Left cardiac atrium (tissue), 4 donors: ENCODE measurements at places on chromosomes 16 and 17. TPM values are rescaled to one million over a fixed set of nuclear protein-coding genes. Genes with fewer than 3 reads are reported as not detected.
A peak's percentile ranks its signal among the peaks of the same experiment; 100 is the strongest.

- no peak for DNase-seq
These were observed 1.8 kb downstream of the KIF1C start for GRCh38 chr17:4999430-5000093.

- DNase-seq = no peak
These were observed 274.3 kb upstream of the XYLT1 start for GRCh38 chr16:17744921-17745572.

GRCh38 chr17:36183001-36183971 lies 6.8 kb upstream of the TBC1D3B start:
- DNase-seq = peak; percentile 79

GRCh38 chr16:31713945-31714902 lies 159.4 kb upstream of the ZNF267 start:
- no peak for DNase-seq

GRCh38 chr16:87451563-87452210 lies 41.1 kb downstream of the ZCCHC14 start:
- DNase-seq = no peak

DNA sequence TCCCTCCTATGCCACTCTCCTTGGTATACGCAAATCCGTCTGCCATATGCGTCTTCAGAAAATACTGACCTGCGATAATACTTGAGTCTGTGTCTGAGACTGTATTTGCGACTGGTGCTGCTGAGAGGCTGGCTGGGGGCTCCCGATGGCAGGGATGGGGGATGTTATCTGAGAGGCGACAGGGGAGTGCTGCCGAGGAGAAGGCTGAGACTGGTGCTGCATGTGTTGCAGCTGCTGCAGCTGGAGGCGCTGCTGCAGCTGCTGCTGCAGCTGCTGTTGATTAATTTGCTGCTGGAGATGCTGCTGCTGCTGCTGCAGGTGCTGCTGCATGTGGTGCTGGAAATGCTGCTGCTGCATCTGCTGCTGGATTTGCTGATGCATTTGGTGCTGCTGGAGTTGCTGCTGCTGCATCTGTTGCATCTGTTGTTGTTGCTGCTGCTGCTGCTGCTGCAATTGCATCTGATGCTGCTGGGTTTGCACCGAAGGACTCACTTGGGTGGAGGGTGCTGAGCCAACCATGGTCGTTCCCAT lies 107.7 kb downstream of the TOX3 start:
- DNase-seq = no peak

CLEC16A gene
- total RNA-seq = 30.2 TPM

DNA sequence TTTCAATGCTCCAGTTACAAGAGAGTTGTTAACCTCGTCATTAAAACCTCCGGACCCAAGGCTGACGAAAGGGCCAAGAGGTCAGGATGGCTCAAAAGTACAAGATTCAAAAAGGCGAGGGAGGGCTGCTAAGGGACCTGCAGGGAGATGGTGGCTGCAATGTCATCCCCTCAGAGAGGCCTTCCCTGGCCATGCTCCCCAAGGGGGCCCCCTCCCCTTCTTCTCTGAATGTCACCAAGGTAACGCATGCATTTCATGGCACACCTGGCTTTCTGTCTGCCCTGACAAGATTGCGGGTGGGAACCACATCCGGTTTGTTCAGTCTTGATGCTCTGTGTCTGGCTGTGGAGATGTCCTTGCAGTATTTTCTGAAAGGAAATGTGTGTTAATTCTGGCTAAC lies 89.9 kb downstream of the C16orf78 start:
- DNase-seq = no peak
